ENCODE measurements at places on chromosomes 2 and 18. TPM values are rescaled to one million over a fixed set of nuclear protein-coding genes. Genes with fewer than 3 reads are reported as not detected.

- no peak for DNase-seq
Measured at GRCh38 chr2:225668606-225669266, 269.2 kb downstream of the NYAP2 start.

GRCh38 chr2:173955004-173955403 is 10.2 kb downstream of the SP3 start:
- no peak for DNase-seq

The DNAH6 gene
- total RNA-seq: 4.1 TPM

The LRATD1 gene
- 10.0 TPM for total RNA-seq

- peak; percentile 50 for DNase-seq
Measured at GRCh38 chr2:205660521-205661124, 21.7 kb upstream of the NRP2 start.

DNA sequence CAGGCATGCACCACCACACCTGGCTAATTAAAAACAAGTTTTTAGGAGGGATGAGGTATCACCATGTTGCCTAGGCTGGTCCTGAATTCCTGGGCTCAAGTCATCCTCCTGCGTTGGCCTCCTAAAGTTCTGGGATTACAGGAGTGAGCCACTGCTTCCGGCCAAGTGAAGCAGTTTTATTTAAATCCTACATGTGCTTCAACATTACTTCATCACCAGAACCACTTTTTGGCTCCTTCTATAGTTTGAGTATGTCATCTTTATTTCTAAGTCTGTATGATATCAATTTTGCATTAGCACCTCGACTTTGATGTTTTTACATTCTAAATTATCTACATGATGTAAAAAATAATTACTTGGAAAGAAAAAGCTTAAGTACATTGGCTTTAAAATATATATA is 144.3 kb downstream of the FMNL2 start:
- no peak for DNase-seq

GRCh38 chr2:173392731-173393130 is 38.1 kb downstream of the CDCA7 start:
- DNase-seq: no peak

DNA sequence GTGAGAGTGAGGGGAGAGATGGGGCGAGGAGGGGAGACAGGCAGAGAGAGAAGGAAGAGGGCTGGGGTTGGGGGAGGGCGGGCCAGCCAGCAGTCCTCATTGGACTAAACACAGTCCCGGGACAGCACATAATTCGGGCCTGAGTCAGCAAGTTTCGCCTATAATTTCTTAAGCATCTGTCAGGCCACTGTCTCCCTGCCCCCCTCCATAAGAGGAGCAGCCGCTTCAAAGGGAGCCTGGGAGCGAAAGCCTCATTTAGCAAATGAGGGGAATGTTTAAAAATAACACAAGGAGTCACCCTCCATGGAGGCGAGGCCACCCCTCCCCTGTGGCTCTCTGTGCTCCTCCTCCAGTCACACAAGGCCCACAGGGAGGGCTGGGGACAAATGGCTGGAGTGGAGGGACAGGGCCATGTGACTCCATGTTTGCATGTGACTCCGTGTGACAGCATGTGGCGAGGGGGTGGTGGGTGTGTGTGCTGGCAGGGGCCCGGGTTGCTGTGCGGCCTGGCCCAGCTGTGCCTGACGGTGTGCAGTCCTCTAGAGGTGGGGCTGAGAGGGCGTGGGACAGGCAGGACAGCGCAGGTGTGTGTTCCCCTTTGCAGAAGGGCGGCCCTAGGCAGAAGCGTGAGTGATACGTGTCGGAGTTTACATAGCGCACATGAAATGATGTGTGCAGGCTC is 162.4 kb downstream of the CELF4 start:
- DNase-seq: no peak

The SNED1 gene
- 27.1 TPM for total RNA-seq

The GREB1L gene
- total RNA-seq: 6.6 TPM

- DNase-seq: no peak
Measured at GRCh38 chr2:142153601-142154000, 22.8 kb upstream of the LRP1B start.

The VWC2L gene
- 0.15 TPM for total RNA-seq

The SKOR2 gene
- total RNA-seq: not detected

- no peak for DNase-seq
Measured at GRCh38 chr18:57969824-57970223, 74.2 kb upstream of the NEDD4L start.

- no peak for DNase-seq
Measured at GRCh38 chr2:158990397-158991214, 22.2 kb downstream of the TANC1 start.

DNA sequence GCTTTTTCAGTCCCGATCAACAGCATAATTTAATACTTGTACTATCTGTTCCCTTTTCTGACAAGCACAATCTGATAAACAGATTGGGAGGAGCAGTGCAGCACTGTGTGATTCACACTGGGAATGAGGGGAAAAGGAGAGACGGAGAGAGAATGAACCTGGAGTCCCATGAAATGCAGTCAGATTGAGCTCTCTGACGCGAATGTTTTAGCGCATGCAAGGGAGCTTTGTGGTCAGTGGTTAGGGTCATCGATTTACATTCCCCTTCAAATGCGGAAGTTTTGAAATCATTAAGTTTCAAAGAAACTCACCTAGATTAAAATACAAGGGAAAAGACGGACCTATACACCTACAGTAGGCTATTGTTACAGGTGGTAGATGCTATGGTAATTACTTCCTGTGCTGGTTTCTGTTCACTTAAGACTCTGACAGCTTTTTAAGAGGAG is 99.6 kb downstream of the KCTD1 start:
- no peak for DNase-seq

- no peak for DNase-seq
Measured at GRCh38 chr2:191299866-191300265, 54.7 kb downstream of the MYO1B start.

The SLC4A3 gene
- total RNA-seq: 4.6 TPM

DNA sequence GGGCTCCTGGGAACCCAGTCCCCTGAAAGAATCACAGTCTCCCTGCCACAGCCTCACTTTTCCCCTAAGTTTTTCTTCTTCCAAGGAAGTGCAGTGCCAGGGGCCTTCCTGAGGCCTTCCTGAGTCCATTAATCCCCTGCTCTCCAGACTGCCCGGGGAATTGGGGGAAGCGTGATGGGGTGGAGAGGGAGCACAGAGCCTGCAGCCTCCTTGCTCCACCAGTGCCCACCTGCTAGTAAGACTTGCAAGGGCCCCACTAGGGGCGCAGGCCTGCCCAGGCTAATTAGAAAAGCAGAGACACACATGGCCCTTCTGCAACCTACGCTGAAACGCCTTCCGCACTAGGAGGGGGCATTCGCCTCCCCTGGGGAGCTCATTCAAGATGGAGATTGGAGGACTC is 110.6 kb downstream of the MRO start:
- no peak for DNase-seq

- no peak for DNase-seq
Measured at GRCh38 chr18:34976534-34976898, 64.7 kb upstream of the MAPRE2 start.

- DNase-seq: no peak
Measured at GRCh38 chr2:170815746-170816503, 762 bp upstream of the GAD1 start.

DNA sequence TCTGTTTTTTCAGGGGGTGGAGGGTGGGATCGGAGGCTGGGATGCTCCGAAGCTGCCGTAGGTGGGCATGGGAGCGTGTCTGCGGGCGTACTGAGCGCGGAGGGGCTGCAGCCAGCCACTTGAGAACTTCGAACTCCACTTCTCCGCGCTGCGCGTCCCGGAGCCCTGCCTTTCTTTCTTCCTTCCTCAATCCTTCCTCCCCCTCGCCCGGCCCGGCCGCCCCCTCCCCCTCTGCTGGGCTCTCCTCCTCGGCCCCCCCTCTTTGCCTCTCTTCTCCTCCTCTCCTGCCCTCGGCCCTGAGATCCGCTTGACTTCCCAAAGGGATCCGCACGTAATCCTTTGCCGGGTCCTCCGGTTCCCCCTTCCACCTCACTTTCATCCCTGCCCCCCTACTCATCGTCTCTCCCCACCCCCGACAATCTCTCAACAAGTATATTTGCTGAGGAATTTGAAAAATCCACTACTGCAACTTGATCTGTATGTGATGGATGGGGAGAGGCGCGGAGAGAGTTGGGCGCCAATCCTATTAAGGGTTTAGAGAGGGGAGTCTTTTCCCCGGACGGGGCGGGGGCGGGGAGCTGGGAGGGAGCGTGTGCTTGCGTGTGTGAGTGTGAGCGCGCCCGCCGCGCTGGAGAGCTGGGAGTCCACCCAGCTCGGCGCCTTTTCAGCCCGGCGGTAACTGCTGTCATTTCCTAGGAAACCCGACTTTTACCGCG is 1.1 kb downstream of the GLI2 start:
- no peak for DNase-seq

GRCh38 chr2:132414081-132414480 is 2.5 kb upstream of the GPR39 start:
- no peak for DNase-seq

The IL36G gene
- total RNA-seq: not detected

Measured in breast epithelium (tissue), 4 donors.